Hematopoietic multipotent progenitor cell treated with erythropoietin and hydrocortisone succinate and interleukin-3 and kit ligand, for 6 days (in vitro differentiated cells): ENCODE measurements at places on chromosomes 7 and 10.

DNA sequence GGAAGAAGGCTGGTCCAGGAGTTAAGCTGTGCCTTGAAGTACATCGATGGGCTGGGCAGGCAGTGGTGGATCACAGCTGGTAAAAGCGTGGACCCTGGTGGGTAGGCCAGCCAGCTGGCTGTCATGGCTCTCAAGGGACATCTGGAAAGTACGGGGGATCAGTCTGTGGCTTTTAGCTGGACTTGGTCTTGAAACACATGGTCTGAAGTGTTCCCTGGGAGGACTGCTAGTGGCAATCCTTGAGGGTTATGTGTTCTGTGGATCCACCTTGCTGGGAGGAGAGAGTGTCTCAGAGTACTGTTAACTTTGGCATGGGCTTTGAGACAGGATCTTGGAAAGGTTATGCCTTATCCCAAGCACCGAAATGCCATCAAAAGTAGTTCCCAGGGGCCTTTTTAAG lies 754.3 kb downstream of the SUGCT start:
- DNase-seq, result no peak

DNA sequence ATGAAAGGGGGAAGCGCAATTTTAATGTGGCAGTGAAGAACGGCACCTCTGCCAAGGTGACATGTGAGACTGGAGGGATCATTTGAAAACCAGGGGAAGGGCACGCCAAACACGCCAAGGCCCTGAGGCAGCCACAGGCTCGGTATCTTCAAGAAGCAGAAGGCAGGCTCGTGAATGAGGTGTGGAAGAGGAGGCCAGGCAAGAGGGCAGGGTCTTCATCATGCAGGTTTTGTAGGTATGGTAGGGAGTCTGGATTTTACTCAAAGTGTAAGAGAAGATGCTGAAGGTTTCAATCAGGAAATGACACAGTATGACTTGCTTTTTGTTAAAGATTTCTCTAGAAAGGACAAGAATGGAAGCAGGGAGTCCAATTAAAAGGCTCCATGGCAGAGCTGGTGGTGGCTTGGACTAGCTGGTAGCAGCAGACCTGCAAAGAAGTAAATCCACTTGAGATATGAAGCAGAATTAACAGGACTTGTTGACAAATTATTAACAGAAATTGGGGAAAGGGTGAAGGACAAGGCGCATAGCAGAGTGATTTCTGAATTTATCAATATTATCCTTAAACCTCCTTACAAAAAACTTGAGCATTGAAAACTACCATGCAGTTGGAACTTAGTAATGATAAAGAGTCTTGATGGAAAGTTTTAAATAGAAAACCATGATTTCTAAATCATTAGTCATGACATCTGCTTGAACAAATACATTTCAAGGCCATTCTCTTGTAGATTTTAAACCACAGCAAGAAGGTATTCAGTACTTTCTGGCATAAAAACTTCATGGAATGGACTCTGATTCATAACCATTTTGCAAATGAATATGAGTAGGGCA lies 70.4 kb downstream of the COA1 start:
- DNase-seq, result no peak

- DNase-seq, result no peak
Observed at GRCh38 chr10:132915411-132915810, 27.0 kb downstream of the CFAP46 start.

GRCh38 chr10:77629775-77630506 lies 7.7 kb downstream of the KCNMA1 start:
- no peak for DNase-seq

GRCh38 chr10:123502983-123503382 lies 163.2 kb upstream of the GPR26 start:
- no peak for DNase-seq

DNA sequence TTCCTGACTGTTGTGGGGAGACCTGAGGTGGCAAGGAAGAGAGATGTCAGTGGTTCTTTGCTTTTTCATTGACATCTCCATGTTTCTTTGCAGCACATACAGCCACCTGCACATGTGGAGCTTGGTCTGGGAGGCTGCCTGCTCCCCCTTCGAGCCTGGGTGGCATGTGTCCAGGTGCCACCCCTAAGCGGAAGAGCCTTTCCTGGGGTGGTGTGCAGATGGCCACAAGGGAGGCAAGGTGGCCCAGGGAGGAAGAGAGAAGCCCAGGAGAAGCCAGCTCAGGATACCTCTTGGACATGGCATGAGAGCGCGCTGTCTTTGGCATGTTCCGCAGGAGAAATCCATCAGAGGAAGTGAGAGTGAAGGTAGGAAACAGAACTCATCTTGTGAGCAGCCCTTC lies 105.9 kb upstream of the NPTX2 start:
- DNase-seq, result no peak

DNA sequence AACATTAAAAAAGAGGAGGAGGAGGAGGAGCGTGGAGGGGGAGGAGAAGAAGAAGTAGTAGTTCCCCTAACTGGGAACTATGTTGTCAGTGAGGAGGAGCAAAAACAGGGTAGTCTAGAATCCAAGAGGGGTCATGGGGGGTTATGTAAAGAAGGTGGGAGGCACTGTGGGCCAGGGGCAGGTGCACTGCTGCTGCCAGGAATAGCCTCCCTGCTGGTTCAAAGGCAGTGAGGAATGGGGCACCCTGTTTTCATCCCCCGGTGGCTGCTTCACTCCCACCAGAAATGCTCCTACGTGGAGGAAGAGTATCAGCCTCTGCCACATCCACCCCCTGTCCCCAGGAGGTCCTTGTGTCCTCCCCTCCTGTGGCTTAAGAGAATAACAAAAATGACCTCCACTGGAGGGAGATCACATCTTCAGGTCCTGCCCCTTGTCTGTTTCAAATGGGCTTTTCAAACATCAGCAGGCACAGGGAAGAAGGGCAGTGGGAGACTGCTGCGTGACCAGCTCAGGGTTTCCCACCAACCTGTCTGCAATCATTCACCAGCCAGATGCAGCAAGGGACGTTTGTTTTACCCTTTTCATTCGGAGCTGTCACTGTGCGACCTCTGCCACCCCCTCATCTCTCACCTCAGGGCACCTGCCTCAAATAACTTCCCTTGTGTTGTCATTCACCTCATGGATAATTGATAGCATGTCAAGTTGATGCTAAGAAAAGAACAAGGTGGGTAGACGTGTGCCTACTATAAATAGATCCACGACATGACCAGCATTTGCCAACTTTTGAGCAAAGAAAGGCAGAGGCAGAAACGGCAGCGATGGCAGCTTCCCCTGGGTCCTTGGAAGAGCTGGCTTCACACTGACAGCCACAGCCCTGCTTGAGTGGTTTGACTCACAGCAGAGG lies 92.6 kb downstream of the DGKI start:
- DNase-seq, result peak; percentile 8

DNA sequence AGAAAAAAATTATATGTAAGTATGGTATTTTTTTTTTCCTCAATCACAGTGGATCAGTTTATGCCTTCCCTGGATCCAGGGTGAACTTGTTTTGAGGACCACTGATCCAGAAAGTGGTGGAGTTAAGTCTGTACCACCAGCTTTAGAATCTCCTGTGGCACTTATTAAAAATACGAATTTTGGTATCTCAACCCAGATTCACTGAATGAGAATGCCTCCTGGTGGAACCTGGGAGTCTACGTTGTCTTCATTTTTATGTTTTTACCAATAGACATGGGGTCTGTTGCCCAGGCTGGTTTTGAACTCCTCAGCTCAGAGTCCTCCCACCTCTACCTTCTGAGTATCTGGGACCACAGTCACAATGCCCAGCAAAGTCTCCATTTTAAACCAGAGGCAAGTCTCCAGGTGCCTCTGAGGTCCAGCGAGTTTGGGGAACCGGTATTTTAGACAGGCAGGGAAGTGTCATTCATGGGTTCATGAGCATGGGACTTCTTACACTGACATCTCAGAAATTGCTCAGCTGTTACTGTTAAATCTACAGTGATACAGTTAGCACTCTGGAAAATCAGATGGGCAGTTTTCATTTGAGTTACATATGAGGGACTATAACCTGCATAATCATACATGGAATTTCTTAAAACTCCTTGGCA lies 200.9 kb downstream of the AUTS2 start:
- no peak for DNase-seq

DNA sequence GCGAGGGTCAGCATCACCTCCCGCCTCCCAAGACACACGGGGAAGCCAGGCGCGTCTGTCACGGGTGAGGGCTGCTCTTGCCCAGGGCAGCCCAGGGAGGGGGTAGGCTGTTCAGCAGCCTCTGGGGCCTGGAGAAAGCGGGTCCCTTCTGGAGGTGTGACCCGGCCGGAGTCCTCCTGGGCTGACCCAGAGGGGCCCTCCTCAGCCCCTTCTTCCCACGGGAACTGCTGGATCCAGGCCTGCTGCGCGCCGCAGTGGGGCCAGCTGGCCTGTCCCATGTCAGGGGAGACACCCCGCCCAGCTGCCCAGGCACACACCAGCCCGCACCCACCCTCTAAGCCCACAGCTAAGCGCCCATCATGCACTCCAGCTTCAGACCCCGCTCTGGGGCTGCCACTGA lies 41.8 kb downstream of the INSIG1 start:
- DNase-seq, result no peak

DNA sequence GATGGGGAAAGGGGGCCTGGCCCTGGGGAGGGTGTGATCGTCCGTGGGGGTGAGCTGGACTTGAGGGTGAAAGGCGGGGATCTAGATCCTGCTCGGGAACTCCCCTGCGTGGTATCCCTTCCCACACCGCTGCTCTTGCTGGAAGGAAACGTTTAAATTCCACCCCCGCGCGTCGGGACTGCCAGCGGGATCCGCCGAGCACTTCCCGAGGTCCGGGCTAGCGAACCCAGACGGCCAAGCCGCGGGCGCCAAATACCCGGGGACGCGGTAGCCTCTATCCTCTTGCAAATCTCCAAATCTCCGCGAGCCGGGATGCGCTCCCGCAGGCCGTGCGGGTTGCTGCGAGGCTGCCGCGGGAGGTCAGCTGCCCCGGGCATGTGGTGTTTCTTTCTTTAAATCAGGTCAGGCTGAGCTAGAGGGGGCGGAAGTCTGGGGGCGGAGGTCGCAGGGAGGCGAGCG lies 904 bp downstream of the NPTX2 start:
- no peak for DNase-seq

GRCh38 chr10:126131341-126131740 lies 235.0 kb downstream of the FANK1 start:
- no peak for DNase-seq

GRCh38 chr7:12222889-12223579 lies 11.9 kb downstream of the TMEM106B start:
- DNase-seq, result peak; percentile 36

- DNase-seq, result no peak
Observed at GRCh38 chr10:85614981-85615380, 751.6 kb downstream of the GRID1 start.

DNA sequence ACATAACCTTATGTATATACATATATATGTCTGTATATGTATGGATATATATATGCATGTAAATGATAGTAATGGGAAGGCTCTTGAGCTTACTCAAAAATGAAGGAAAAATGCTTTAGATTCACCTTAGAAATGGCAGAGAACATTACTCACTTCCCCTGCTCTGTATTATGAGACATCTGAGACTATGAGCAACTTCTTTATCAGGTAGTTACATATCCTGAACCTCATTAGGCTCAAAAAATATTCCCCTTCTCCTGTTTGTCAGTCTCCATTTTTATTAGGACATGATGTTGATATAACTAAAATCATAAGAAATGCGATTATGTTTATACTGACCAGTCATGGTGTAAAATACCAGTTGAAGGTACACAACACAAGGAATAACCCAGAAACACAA lies 800.1 kb upstream of the ZWINT start:
- DNase-seq, result no peak

GRCh38 chr10:34764472-34764946 lies 50.6 kb downstream of the PARD3 start:
- DNase-seq, result peak; percentile 2

GRCh38 chr7:29684787-29685650 lies 121.3 kb upstream of the WIPF3 start:
- DNase-seq, result peak; percentile 69

- peak; percentile 46 for DNase-seq
Observed at GRCh38 chr7:29281782-29282541, 87.4 kb downstream of the CHN2 start.

GRCh38 chr10:3914733-3915132 lies 129.7 kb upstream of the KLF6 start:
- no peak for DNase-seq

DNA sequence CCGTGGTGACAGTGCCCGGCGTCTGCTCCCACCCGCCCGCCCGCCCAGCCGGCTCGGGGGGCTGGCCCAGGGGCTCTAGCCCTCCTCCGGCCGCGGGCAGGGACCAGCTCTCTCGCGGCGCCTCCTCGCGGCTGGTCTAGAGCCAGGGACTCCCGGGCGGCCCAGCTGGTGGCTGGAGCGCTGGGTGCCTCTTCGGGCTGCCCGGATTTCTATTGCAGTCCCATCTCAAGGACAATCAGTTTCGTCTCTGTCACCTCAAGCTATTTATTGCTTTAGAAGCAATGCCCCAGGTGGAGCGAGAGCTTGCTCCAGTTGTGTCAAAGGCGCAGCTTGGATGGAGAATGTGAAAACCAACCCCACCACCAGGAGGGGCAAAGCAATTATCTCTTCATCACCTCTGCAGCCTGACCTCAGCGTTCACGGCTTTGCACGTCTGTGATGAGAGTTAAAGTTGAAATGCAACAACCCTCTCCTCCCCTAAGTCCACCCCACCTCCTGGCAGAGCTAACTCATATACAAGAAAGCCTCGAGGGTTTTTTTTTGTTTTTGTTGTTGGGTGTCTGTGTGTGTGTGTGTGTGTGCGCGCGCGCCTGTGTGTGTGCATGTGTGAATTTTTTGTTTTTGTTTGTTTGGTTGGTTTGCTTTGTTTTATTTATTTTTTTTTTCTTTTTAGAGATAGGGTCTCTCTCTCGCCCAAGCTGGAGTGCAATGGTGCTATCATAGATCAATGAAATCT lies at the start of gene ITGA8:
ITGA8 (minus strand) TSS at position 24 of the 736 bp plus-strand sequence. CDS start 151 bp downstream, outside the sequence.
- DNase-seq, result peak; percentile 84

DNA sequence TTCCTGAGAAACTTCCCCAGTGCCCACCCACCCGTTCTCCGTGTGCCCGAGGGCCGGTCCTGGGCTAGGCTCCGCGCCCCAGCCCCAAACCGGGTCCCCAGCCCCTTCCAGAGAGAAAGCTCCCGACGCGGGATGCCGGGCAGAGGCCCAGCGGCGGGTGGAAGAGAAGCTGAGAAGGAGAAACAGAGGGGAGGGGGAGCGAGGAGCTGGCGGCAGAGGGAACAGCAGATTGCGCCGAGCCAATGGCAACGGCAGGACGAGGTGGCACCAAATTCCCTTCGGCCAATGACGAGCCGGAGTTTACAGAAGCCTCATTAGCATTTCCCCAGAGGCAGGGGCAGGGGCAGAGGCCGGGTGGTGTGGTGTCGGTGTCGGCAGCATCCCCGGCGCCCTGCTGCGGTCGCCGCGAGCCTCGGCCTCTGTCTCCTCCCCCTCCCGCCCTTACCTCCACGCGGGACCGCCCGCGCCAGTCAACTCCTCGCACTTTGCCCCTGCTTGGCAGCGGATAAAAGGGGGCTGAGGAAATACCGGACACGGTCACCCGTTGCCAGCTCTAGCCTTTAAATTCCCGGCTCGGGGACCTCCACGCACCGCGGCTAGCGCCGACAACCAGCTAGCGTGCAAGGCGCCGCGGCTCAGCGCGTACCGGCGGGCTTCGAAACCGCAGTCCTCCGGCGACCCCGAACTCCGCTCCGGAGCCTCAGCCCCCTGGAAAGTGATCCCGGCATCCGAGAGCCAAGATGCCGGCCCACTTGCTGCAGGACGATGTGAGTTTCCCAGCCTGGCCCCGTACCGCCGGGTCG lies at the start of gene SCD:
SCD (plus strand) TSS at position 469 of the 803 bp plus-strand sequence; CDS start at position 741, 272 bp downstream.
- DNase-seq, result peak; percentile 98

- no peak for DNase-seq
Observed at GRCh38 chr10:99834410-99834809, 52.0 kb downstream of the ABCC2 start.
